Activated CD4-positive, alpha-beta T cell treated with anti-CD3 and anti-CD28 coated beads, Interleukin-2, amount 50 U/mL, for 48 hours (primary cell): ENCODE measurements at places on chromosomes 11 and 22.
A peak's percentile ranks its signal among the peaks of the same experiment; 100 is the strongest.

GRCh38 chr11:36501236-36501635 lies 8.8 kb downstream of the TRAF6 start:
- no peak for DNase-seq

DNA sequence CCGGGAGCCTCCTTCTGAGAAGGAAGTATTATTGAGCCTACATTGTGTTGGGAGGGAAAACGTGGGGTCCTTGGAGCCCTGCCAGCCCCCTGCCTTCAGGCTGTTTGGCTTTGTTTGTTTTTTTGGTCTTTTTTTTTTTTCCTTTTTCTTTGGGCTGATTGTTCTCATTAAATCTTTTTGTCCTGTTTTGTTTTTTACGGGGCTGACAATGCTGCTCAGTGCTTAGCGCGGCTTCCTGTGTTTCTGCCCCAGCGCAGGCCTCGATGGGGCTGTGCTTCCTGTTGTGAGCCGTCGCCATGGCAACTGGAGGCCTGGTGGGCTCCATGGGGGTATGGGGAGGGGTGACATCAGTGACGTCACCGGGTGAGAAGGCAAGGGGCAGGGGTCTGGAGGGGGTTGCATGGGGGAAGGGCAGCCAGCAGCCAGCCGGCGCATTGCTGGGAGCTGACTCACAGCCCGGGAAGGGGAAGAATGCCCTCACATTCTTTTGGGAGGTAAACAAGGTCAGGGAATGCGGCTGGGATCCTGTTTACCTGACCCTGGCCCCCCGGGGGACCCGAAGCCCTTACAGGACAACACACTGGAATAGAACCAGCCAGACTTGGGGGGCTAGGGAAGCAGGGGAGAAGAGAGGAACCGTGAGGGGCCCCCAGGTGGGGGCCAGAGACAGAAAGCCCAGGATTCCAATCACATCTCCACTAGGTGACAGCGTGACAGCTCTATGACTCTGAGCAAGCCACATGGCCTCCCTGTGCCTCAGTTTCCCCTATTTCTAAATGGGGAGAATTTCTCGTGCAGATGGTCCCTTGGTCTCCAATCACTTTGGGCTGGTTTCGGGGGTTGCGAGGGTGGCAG lies 22.2 kb upstream of the CBX7 start:
- DNase-seq = peak; percentile 52

- DNase-seq = no peak
These were observed 769.8 kb downstream of the METTL15 start for GRCh38 chr11:28878025-28878424.

- no peak for DNase-seq
These were observed 806.7 kb downstream of the NTM start for GRCh38 chr11:132177106-132177505.

DNA sequence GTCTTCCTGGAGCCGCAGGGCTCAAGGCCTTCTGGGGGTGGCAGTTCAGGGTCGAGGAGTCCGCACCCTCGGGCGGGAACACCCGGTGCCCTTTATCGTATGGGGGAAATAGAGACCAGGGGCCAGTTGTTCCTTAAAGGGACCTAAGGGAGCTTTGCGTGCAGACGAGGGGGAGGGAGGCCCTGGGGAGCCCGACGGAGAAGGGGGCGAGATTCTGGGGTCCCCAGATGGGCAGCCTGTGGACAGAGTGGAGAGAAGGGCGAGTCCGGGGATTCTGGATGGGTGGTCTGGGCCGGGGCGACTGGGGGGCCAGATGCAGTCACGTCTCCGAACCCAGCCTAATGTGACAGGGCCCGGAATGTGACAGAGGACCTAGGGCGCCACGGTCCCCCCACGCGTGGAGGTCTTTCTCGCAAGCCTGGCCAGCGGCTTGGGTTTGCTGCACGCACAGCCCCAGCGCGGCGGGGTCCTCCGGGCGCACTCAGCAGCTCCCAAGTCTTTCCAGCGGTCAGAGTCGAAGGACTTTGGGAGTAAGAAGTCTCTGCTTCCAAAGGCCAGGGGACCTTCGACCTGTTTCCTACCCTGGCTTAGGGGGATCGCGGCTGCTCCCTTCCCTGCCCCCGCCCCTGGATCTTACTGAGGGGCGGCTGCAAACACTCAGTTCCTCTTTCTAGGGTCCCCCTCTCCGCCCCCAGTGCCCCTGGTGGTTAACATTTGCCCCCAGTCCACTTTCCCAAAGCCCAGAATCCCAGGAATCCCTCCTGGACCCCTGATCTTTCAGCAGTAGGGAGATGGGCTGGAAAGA lies 547 bp downstream of the TUBA8 start:
- DNase-seq = no peak

DNA sequence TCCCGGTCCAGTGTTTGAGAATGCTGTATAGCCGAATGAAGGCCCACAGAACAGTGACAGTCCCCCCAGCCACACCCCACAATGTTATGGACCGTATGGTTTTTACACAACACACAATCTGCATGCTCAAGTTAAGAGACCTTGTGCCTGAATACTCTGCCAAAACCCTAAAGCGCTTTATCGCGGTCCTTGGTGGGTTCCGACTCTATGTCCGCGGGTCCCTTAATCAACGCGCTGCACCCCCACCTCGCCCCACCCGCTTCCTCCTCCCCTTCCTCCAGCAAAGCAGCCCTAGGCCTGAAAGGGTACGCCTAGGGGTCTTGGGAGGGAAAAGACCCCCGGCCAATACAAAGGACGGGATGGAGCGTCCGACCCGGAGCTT lies 442 bp downstream of the COPB1 start:
- DNase-seq = peak; percentile 37

DNA sequence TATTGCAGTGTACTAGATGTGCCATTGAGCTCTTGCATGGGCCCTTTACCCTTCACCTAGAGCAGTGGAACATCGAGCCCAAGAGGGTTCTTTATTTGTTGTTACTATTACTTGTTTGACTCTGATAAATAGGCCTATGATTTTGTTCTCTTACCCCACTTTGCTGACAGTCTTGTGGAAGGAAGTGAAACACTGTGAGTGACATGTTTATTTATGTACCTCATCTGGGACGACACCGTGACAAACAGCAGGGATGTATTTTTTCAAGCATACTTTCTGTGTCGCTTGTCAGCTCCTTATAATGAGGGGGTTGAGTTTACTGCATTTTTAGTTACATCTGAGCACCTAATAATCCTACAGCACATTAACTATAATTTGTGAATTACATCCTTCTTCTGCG lies 1010.3 kb upstream of the TENM4 start:
- DNase-seq = no peak

- DNase-seq = no peak
These were observed 193.6 kb downstream of the BUD13 start for GRCh38 chr11:116579031-116579653.

DNA sequence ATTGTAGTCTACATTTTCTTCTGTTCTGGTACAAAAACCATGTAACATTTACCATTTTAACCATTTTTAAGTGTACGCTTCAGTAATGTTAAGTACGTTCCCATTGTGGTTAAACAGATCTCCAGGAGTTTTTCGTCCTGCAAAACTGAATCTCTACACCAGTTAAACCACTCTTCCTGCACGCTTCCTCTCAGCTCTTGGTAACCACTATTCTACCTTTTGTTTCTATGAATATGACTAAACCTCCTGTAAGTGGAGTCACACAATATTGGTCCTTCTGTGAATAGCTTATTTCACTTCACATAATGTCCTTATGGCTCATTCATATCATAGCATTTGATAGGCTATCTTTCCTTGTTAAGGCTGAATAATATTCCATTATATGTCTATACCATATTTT lies 7.1 kb upstream of the EXT2 start:
- no peak for DNase-seq

DNA sequence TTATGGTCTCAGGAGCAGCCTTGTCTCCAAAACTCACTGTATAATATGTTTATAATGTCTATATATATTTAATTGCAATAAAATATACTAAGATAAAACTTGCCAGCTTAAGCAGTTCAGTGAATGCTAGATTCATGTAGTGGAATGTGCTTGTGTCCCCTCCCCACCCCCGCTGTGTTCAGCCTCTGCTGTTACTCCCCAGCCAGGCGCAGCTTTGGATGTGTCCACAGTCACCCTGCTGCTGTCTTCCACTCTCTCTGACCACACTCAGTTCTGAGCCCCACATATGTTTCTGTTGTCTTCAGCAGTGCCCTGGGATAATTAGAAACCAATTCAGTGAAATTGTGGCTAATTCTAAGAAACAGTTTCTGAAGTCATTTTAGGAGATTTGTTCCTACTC lies 52.2 kb downstream of the PPFIA1 start:
- DNase-seq = no peak

GRCh38 chr11:6611092-6611962 lies 689 bp downstream of the TAF10 start:
- peak; percentile 35 for DNase-seq

DNA sequence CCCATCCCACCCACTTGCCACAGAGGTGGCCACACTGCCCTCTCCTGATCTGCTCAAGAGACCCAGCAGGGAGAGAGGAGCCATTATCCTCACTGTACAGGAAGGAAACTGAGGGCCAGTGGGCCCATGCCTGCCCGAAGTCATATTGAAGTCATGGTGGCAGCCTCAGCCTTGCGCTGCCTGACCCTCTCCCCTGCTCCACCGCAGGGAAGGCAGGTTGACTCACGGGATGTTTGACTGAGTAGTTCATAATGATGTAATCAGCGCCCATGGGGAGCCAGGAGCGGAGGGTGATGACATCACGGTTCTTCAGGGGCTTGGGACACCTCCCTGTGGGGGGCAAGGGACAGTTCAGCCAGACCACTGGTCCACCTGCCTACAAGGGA lies 6.1 kb upstream of the ARAP1 start:
- DNase-seq = no peak

DNA sequence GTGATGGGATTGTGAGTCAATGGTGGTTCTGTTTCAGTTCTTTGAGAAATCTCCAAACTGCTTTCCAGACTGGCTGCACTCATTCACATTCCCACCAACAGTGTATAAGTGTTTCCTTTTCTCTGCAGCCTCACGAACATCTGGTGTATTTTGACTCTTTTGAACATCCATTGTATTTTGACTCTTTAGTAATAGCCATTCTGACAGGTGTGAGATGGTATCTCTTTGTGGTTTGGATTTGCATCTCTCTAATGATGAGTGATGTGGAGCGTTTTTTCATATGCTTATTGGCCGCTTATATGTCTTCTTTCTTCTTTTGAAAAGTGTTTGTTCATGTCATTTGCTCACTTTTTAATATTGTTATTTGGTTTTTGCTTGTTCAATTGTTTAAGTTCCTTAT lies 19.4 kb downstream of the NELL1 start:
- no peak for DNase-seq
